ENCODE measurements at places on chromosomes 4 and X.

- DNase-seq, result no peak
These were observed 47.9 kb upstream of the GPR78 start for GRCh38 chr4:8532245-8532781.

DNA sequence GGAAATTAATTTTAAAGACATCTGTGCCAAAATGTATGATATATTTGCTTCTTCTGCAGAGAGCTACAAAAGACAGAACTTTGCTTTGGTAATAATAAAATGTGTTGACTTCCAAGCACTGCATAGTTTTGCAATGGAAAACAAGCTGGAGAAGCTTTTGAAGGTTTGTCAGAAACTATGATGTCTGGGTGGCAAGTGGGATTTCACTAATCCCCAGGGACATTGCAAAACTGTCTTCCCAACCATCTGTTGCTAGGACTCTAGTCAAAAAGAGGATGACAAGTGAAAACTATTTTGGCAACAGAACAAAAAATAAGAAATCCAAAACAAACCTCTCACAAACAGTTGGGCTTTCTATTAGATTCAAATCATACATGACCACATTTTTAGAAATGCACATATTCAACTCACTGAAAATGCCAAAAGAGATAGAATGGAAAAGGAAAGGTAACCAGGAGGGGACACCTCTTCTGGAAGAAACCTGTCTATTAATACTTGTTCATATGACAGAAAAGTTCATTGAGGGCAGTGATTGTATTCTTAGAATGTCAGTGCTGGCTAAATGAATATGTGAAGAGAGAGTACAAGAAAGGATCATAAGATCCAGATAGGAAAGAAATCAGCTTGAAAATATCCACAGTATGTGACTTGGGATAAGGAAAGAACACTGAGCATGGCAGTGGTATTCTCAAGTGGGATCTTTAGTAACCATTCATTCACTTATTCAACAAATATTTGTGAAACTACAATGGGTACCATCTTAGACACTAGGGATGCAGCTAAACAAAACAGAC is 228.0 kb downstream of the RASL11B start:
- no peak for DNase-seq

- peak; percentile 29 for DNase-seq
These were observed 126.0 kb downstream of the CHRDL1 start for GRCh38 chrX:110669572-110669971.

DNA sequence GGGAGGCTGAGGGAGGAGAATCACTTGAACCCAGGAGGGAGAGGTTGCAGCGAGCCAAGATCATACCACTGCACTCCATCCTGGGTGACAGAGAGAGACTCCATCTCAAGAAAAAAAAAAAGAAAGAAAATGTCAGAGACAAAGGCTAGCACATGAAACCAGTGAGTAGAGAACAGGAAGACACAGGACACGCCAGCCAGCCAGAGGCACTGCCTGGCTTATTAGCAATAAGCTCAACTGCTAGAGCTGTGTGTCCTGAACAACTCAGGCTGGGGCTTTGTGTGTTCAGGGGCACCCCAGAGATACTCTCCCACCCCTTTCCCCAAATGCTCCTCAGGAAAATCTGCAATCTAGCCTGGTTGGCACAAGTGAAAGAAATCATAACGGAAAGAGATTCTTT is 60.0 kb downstream of the RHOH start:
- DNase-seq, result no peak

- DNase-seq, result no peak
These were observed 40.5 kb upstream of the PGRMC2 start for GRCh38 chr4:128328106-128328505.

Data from NCI-H774 (cell line).